Spinal cord (tissue), 10 donors: ENCODE measurements at places on chromosomes 11 and 22.

DNA sequence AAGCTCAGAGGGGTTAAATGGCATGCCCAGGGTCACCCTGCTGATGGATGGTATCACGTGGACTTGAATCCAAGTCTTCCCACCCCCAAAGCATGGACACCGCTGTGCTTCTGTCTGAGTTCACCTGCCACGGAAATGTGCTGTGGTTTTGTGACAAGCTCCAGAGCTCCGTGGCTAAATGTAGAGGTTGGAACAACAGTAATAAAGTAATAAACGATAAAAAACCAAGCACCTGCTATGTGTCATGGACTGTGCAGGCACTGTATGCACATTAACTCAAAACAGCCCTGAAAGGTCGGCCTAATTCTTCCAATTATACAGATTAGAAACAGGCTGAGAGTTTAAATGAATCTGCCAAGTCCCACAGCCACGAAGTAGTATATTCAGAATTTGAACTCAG lies 182.1 kb upstream of the NAV2 start:
- DNase-seq: no peak

DNA sequence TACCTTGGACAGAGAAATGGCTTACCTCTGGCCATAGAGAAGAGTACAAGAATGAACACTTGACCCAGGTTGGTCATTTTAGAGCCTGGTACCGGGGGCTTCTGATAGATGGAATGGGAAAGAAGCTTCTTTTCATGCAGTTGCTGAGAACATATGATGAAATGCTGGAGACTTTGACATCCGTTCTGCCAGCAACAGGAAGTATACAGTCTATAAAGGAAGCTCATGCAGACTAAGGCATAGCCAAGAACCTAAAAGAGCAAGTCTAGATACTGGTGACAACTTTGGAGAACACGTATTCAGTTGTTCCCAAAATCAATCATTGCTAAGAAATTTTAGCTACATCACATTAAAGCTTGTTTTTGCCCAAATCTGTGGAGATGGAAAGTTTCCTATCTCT lies 894.6 kb downstream of the METTL15 start:
- no peak for DNase-seq

GRCh38 chr11:2599561-2600189 lies 100.1 kb downstream of the KCNQ1OT1 start:
- no peak for DNase-seq

GRCh38 chr11:59253001-59253400 lies 40.3 kb upstream of the MPEG1 start:
- no peak for DNase-seq

DNA sequence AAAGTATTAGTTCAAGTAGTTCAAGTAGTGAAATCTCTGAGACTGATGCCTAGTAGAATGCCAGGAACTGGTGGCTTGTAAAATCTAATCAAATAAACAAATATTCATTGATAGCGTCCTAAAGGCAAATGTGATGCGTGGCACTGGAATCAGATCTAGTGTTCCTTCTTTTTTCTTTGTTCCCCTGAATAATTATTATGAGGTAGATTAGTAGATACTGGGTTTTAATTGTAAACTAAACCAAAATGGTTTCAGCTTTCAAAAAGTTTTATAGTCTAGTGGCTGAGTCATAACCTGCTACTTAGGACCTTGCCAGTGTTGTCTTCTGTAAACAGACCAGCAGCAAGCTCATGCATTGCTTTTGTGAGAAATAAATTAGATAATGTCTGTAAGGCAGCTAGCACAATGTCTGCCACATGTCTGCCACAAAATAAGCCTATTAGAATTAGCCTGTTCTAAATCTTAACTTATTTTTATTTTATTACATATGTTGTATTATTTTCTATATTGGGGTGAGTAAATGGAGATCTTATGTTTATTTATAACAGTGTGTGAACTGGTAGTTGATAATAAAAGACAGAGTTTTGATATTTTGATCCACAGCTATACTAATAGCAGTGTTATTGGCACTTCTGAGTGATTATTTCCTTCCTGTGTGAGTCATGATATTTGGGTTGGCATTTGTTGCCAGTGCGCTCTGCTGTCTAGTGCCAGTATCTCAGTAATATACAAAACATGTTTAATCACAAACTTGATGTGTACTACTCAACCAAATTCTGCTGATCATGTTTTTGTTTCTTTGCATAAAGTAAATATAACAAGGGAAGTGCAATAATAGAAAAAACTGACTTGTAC lies 135.7 kb downstream of the TMEM135 start:
- no peak for DNase-seq

DNA sequence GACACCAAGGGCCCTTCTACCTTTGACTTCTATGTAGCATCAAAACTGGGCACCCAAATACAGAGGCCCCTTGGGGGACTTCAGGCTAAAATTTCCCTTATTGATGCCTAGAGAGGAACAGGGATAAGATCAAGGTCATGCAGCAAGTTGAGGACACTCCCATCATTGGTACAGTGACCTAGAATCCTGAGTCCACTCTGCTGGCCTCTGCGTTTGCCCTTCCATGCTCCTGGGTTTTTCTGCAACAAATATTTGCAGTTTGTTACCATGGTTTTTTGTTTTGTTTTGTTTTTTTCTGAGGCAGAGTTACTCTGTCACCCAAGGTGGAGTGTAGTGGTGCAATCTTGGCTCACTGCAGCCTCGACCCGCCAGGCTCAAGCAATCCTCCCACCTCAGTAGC lies 64.2 kb downstream of the THAP12 start:
- no peak for DNase-seq

- no peak for DNase-seq
Observed at GRCh38 chr11:8613036-8613435, 19.0 kb upstream of the STK33 start.

- DNase-seq: no peak
Observed at GRCh38 chr11:82976786-82977185, 75.2 kb downstream of the DDIAS start.

DNA sequence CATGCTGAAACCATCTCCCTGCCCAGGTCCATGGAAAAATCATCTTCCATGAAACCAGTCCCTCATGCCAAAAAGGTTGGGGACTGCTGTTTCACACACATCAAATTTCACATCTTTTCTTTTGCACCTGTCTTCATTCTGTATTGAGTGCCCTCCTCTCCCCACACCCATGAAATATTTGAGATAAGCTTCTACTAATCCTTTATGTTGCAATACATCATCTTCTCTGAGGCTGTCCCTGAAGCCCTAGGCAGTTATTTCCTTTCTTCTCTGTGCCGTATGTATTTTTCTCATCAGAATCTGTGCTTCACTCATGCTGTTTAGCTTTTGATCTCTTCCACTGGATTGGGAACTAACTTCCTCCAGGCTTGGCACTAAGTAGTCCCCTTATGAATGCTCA lies 40.0 kb upstream of the RRM1 start:
- DNase-seq: no peak

DNA sequence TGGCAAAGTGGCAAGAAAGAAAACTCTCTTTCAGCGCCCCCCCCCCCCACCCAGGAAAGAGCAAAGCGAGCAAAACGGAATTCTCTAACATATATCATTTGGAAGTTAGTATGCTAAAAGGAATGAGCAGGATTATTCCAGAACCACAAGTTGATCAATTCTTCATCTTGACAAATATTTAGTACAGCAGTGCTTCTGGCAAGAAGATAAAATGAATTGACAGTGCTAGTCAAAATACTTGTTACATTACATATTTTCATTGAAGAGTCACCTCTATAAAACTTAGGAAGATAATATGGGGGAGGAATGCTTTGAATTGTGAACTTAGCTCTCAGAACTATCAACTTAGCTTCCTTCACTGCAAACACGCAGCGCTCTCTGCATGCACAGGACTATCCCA lies 377.4 kb downstream of the DYNC2H1 start:
- no peak for DNase-seq

DNA sequence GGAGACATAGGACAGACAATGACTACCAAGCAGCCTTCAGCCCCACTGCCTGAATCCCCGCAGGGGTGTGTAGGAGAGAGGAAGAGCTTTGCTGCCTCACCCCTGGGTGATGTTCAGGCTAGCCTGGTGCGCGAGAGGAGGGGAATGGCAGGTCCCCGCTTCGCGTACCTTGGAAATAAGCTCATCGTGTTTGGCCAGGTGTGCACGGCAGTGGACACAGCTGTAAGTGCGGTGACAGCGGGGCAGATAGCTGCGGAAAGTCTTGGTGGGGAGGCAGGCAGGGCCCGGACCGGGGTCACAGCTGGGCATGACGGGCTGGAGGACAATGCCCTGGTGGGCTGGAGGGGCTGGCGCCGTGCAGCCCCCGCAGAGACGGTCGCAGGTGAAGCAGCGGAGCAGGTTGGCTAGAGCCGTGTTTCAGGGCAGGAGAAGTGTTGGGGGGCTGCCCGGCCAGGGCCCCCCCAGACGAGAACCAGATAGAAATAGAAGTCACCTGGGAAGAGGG lies 2.9 kb downstream of the YPEL4 start:
- no peak for DNase-seq

DNA sequence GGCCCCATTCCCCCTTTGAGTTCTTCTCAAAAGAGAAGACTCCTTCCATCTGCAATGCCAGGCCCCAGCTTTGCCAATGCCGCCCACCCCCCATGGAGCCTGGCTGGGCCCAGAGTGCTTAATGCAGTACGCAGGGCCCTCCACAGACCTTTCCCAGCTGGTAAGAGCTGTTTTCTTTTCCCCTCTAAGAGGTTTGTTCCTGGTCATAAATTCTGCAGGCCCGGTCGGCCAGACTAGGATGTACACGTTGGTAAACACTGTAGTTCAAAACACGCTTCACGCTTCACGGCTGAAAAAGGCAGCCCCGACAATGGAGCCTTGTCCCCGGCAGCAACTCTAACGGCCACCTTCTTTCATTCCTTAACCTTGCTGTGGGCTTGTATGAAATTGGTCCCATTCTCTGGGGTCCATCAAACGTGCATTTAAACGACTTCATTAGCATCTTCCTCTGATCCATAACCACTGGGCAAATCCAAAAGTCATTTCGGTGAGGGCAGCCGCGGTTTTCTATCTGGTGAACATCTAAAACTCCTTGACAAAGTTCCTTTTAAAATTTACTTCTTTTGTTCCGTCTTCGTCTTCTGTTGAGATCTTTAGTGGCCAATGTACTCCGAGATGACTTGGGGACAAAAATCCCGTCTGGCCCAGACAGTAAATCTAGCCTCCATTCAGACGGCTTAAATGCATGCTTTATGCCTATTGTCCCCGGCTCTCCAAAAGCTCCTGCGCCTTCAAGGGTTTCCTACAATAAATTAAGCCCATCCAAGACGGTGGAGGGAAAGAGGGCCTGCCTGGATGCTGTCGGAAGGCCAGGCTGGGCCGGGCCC lies 60.0 kb upstream of the MYEOV start:
- DNase-seq: peak; percentile 87

DNA sequence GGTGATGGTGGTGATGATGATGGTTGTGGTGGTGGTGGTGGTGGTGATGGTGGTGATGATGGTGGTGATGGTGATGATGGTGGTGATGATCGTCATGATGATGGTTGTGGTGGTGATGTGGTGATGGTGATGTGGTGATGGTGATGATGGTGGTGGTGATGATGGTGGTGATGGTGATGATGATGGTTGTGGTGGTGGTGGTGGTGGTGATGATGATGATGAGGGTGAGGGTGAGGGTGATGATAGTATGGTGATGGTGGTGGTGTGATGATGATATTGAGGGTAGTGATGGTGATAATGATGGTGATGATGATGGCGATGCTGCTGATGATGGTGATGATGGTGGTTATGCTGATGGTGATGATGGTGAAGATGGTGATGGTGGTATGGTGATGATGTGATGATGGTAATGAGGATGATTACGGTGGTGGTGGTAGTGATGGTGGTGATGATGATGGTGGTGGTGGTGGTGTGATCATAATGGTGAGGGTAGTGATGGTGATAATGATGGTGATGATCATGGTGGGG lies 63.8 kb downstream of the MPPED1 start:
- DNase-seq: no peak

- no peak for DNase-seq
Observed at GRCh38 chr11:8258289-8258688, 5.4 kb downstream of the LMO1 start.

DNA sequence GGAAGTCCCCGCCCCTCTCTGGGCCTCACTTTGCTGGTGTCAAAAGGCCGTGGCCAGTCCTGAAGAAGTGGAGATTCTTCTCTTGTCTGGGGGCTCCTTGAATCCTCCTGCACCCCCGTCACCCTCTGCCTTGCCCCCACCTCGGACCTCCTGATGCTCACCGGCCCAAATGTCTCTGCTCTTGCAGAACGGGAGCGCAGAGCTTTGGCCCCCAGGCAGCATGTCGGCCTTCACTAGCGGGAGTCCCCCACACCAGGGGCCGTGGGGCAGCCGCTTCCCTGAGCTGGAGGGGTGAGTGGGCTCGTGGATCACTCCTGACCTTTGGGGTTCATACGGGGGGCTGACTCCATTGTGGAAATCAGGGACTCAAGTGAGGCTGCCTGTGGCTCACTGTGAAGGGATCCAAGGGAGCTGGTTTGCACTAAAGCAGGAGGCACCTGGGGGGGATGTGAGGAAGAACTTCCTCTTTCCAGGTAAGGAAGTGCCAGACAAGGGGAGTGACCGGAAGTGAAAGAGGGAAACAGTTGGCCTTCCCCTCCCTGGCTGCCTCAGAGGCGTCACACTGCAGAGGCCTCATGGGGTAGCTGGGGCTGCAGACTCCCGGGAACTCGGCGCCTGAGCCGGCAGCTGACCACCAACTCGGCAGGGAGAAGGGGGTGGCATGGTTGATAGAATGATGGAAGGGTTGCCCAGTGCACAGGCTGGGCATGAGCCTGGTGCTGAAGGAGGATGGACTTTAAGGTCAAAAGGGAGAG lies 23.1 kb downstream of the CSF2RB start:
- DNase-seq: no peak

GRCh38 chr11:16252373-16252772 lies 104.0 kb downstream of the SOX6 start:
- no peak for DNase-seq

GRCh38 chr11:106271686-106272085 lies 194.2 kb downstream of the AASDHPPT start:
- no peak for DNase-seq

- no peak for DNase-seq
Observed at GRCh38 chr22:16594026-16594425, 1.4 kb upstream of the CCT8L2 start.

GRCh38 chr11:35223371-35223796 lies 84.4 kb downstream of the CD44 start:
- DNase-seq: peak; percentile 35

- no peak for DNase-seq
Observed at GRCh38 chr22:49360746-49361145, 466.9 kb downstream of the BRD1 start.

DNA sequence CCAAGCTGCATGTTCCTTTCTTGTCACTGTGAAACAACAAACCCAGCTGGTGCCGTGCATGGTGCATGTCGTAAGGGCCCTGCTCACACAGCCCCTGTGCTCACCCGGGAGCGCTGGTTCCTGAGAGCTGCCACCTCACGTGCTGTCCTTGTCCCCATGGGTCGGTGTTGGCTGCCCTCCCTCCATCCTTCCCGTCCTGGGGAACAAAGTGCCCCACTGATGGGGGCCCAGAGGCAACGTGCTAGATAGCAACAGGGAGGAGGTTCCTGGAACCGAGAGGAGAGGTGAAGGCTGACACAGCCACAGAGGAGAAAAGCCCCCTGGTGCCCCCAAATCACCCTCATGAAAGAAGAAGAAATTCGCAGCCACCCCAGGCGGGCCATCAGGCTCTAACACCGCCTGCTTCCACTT lies 56.6 kb upstream of the SLC22A12 start:
- DNase-seq: no peak
